NK-92 treated with Interleukin-12 subunit alpha and Interleukin-12 subunit beta, amount 100 ng/mL, for 24 hours (cell line): ENCODE measurements at places on chromosomes 7 and 10.

DNA sequence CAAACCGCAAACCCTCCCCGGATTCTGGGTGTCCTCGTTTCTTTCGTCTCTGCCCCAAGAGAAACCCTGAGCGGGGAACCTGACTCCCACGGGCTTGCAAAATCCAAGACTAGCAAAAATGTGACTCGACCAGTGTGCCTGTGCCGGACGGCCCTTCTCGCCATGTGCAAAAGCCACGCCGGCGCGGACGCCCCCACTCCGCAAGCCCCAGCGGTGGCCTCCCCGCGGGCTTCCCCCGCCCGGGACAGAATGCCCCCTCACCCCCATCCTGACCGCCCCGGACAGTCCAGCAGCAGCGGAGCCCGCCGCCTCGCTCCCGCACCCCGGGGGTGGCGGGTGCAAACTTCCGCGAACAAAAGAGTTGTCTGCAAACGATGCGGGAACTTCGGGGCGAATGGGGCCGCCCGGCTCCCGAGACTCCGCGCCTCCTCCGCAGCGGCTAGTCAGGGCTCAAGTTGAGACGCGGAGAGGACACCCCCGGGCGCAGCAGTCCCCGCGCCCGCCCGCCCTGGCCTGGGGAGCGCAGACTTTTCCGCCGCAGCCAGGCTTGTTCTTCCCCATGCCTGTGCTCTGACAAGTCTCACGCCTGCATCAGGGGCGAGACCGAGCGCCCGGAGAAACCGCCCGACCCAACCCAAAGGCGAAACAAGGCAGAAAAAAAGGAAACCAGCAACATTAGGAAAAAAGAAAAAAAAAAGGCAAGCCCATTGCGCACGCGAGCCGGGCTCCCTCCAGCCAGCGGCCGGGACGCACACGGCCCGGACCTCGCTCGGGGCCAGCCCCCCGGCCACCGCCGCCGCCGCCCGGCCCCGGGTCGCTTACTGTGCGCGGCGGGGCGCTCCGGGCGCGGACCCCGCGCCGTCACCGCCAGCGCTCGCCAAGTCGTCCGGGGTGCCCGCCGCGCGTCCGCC, 732 bp downstream of the FAM53B start:
- no peak for DNase-seq

DNA sequence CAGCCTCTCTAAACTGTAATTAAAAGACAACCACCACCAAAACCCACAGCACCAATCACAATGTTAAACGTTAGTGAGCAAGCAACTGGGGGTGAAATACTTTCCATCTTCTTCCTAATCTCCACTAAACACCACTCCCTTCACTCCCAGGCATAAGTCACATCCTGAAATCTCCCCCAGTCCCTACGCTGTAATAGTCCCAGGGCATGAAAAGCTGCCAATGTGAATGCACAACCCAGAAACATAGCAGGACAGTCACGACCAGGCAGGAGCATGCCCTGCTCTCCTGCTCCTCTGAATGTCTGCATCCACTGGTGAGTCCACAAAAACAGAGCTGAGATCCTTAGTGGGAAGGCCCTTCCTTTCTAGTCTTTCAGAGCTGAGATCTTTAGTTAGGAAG, 288.9 kb downstream of the PARD3 start:
- no peak for DNase-seq

- DNase-seq = no peak
These were observed 346.1 kb upstream of the ANKRD30A start for GRCh38 chr10:36779238-36779846.

- no peak for DNase-seq
These were observed 43.3 kb upstream of the HBP1 start for GRCh38 chr7:107125475-107125874.

DNA sequence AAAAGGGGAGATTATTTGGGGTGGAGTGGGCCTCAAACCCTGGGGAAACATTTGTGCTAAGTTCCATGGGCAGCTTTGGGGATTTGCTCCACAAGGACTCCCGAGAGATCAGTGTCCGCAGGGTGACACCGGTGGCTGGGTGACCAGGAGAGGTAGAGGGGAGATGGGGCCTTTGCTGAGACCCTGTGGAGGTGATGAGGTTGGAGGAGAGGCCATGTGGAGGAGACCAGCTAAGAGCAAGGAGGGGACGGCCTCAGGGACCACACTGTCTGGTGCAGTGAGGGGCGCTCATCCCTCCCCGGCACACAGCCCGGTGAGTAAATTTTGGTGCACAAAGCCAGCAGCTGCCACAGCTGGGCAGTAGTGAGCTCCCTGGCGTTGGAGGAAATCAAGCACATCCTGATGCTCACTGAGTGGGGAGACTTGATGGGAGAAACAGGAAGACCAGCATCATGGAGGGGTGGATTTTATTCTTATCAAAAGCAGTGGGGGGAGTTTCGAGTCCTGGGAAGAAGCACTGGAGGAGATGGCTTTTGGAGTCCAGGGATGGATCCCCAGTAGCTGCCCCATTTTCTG, 20.2 kb upstream of the ELFN1 start:
- no peak for DNase-seq

DNA sequence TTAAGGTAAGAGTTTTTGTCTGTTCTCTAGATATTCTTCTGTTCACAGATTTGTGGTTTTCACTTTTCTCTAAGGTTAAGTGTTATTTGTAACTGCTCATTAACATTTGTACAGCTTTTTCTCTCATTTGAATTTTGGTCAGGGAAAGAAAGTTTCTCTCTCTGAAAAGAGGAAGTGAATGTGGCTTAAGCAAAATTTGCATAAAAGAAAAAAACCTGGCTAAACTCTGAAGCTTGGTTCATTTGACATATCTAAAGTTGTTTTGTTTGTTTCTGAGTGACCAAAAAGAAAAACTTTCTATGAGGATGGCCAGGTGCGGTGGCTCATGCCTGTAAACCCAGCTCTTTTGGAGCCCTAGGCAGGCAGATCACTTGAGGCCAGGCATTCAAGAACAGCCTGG, 22.0 kb upstream of the SLC26A4 start:
- DNase-seq = no peak

DNA sequence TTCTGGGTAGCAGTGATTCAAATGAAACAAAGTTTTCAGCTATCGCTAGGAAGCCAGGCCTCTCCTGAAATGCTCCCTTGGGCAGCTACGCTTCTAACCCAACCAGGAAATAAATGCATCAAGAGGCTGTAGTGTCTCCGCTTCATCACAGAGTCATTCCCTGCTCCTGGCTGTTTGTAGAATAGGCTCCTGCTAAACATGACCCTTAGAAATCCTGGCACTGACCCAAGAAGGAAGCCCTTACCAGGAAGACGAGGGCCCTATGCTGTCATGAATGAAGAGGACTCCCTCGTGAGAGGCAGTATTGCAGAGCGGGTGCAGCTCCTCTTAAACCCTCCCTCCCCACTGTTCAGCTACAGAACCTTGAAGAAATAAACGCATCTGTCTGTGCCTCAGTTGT, 48.3 kb downstream of the NOD1 start:
- no peak for DNase-seq

DNA sequence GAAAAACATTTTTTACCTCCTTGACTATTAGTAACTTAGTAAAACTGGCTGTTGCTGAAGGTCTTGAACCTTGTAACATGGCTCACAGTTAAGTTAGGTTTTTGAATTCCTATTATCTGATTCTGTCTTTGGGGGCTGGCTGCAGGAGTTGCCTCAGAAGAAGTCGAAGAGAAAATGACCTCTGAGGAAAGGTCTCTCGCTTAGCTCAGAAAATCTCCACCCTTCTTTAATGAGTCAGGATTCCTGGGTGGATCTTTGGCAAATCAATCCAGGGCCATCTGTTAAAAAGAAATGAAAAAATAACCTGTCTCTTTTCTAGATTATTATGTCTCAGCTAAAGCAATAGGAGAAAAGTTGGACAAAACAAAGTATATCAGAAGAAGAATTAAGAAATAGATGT, 267.8 kb upstream of the SEMA3C start:
- DNase-seq = no peak

- no peak for DNase-seq
These were observed 33.0 kb upstream of the ZNF273 start for GRCh38 chr7:64869912-64870562.

DNA sequence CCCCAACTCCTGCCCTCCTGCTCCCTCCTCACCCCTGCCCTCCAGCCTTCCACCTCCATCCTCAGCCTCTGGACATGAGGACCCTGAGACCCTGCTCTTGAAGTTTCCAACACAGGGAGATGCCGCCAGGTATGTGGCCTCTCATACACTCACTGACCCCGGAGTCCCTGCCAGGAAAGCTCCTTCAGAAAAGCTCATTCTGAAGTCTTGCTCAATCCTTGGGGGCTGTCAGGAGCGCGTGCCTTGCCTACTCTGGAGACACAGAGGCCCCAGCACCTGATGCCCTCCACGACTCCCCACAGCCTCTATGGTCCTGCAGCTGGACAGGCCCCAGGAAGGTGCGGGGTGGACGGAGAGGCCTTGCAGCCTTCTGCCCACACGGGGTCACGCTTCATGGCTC, 11.0 kb downstream of the NUDT1 start:
- no peak for DNase-seq

- no peak for DNase-seq
These were observed 182.5 kb downstream of the LRMDA start for GRCh38 chr10:75613685-75614504.

GRCh38 chr10:78148961-78149612, 115.4 kb downstream of the RPS24 start:
- no peak for DNase-seq

GRCh38 chr7:107860279-107860961, 30.6 kb upstream of the DLD start:
- DNase-seq = no peak

- DNase-seq = no peak
These were observed 89.5 kb downstream of the ALOX5 start for GRCh38 chr10:45463244-45464116.

DNA sequence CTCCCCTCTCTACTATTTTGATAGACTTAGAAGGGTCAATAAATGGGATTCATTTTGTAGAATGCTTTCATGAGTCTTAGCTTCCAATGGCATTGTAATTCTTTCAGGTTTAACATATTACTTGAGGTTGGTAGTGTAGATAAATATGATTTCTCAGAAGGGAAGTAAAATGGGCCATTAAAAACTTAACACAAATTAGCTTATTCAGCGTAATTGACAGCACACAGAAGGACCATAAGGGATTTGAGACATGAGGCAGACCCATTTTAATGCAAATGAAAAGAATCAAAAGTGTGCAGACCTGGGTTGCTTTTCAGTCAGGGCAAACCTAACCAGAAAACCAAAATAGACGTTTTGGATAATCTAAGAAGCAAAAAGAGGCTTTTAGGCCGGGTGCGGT, 156.6 kb upstream of the CNTNAP2 start:
- DNase-seq = no peak
